Muscle of back (tissue), 13 donors: ENCODE measurements at places on chromosomes 5 and 9.

GRCh38 chr5:74433896-74434829 is 206.4 kb downstream of the ENC1 start:
- DNase-seq, result no peak

- no peak for DNase-seq
Observed at GRCh38 chr5:132365213-132365612, 4.3 kb upstream of the SLC22A5 start.

GRCh38 chr5:6806668-6807067 is 93.4 kb downstream of the TENT4A start:
- DNase-seq, result no peak

DNA sequence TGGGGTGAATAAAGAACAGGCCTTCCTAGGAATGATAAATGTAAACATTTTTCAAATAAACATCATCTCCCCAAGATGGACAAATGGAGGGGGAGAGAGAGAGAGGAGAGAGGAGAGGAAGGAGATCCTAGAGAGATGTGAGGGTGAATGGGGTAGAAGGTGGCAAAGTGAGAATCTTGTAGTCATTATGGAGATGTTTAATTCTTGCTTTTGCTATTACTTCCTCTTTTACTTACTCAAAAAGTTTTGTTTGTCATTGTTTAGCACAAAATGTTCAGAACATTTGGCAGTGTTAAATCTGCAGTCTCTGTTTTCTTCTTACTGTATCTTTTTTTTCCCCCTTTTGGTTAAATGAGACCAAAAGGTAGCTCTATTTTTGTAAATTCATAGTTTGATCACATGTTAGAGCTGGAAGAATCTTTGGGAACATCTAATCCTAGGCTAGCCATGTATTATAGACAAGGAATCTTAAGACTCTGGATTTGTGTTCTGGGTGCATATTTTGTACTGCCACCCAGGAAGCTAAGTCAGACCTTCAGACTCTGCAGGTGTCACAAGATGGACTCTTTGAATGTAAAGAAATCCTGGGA is 266.1 kb downstream of the NTRK2 start:
- DNase-seq, result no peak

DNA sequence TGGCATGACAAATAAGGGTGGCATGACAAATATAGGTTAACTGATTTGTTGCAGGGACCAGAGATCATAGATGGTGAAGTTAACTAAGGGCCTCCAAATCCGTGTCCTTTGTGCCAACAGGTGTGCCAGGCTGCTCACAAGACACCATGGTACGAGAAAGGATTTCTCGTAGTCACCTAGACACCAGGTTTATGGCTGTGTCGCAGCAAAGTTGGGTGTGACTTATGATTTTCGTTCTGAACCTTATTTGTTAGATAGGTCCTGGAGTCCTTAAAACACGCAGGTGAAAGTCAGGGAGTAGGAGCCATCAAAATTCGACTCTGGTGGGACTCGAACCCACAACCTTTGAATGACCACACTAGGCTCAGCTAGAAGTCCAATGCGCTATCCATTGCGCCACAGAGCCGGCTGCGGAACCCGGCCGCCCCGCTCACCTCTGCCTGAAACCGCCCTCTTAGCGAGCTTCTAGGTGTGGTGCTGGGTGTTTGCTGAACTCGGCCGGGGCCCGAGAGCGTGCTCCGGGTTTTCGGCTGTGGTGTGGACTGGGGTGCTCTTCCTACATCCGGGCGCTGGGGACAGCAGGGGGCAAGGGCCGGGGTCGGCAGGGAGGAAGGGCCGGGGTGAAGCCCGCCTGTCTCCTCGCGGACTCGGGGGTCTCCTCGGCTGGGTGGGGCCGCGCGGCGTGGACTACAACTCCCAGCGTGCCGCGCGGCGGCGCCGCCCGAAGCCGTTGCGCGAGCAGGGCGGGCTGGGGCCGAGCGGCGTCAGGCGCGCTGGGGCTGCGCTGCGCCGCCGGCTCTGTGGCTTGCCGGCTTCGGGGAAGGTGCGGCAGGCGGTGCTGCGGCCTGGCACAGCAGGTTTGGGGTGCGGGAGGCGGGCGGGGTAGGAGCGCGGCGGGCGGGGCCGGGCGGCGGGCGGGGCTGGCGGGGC is at the start of gene SLC27A4:
TSS of gene SLC27A4 (plus strand) at position 767 of the 930 bp plus-strand sequence. CDS start 2,606 bp downstream, outside the sequence.
- peak; percentile 80 for DNase-seq

- DNase-seq, result no peak
Observed at GRCh38 chr9:121299467-121300282, 31.7 kb downstream of the GSN start.

- no peak for DNase-seq
Observed at GRCh38 chr9:107603281-107603680, 113.7 kb upstream of the KLF4 start.

DNA sequence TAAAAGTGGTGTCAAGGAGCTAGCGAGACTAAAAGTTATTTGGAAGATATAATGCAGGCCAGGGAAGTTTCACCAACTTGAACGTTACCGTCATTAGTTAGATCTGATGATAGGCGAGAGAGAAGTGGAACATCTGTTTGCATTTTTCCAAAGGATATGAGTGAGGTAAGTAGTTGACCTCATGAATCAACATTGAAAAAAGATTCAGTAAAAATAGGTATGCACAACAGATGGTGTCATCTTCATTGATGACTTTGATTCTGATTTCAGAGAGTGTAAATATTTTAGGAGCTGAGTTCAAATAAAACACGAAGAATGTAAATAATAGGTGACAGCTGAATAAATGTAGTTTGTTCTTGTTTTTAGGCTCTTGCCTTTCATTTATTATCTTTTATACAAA is 998.9 kb upstream of the CDH6 start:
- no peak for DNase-seq

DNA sequence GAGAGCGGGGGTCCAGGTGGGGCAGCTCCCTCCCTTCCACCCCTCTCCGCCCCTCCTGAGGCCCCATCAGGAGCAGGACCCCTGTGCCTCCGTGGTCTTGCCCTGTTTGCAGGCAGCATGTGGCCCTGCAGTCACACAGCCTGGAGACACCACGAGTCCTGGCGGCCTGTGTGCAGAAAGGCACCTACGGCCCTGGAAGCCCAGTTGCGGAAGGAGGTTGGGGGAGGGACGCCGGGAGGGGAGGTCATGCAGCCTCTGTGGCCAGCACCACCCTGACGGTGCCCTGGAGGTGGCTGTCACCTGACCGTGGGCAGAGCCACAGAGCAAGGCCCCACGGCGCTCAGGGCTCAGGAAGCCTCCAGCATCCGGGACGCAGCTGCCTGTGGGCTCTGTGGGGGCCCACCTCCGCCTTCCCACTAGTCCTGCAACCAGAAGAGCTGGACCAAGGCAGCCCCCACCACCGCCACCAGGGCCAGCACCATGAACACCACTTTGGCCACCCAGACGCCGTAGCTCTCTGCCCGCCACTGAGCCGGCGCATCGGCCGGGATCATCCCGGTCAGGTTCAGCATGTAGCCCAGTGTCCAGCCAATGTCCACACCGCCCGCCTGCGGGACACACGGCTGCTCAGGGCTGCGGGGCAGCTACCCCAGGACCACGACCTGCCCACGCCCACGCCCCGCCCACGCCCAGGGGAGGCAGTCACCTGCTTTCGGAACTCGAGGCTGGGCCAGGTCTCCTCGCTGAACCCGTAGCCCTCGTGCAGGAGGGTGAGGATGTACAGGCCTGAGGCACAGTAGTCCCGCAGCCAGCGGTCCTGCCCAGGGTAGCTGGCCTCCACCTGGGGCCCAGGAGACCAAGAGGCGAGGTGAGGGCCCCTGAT is 6.4 kb downstream of the ENTPD8 start:
- DNase-seq, result no peak

DNA sequence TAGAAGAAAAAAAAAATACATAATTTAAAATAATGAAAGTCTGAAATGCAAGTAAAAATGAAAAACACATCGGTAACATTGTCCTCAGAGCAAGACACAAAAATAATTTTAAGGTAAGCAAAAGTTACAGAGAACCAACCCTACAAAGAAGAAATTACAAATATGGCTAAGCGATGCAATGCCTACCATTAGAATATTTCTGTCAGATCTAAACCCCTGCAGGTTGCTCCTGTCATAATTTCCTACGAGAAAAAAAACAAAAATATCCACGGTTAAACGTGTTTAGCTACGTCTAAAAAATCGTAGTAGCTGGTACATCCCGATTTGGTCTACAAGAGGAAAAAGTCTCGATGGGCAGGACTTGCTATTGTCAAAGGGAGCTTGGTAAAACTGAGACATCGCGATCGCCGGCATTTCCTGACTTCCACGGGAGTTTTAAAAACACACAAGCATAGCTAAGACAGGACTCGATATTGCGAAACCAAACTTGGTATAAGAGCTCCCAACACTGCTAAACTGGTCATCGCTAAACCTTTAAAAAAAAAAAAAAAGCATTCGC is 1.1 kb upstream of the ANXA2R start:
- DNase-seq, result no peak

DNA sequence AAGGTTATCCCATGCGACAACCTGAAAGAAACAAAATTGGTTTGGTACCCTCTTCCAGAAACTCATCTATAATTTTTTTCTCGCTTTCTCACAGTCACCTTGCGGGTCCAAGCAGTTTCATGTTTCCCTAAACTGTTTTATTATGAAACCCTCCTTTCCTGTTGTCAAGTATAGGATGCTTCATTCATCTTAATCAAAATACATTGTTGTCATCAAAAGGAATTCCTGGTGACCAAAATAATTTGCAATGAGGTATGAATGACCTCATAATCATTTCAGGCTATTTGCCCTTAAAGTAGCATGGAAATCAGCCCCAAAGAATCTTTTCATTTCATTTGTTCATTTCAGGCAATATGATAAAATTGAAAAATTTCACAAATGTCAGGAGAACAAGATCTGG is 503.0 kb downstream of the SPATA31D1 start:
- no peak for DNase-seq

DNA sequence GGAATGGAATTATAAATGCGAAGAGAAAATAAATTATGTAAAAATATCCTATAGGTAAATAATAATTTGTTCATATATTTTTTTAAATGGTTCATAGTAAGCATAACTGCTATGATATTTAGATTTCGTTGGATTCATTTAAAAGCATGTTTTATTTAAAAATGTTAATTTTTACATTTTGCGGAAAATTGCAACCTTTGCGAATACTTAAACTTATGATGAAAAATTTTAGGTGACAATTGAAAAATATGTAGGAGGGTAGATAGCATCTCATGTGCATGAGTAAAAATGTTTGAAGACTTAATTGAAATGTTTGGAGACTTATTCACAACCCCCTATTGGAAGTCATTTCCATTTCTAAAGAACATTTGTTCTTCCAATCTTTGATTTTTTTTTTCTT is 4.1 kb upstream of the FEM1C start:
- no peak for DNase-seq

- DNase-seq, result no peak
Observed at GRCh38 chr5:1885868-1886845, 3.4 kb upstream of the IRX4 start.

- DNase-seq, result peak; percentile 41
Observed at GRCh38 chr5:142803428-142804125, 33.4 kb downstream of the ARHGAP26 start.

GRCh38 chr5:73823508-73823925 is 197.5 kb downstream of the ARHGEF28 start:
- no peak for DNase-seq

GRCh38 chr5:158463188-158463587 is 604.2 kb upstream of the CLINT1 start:
- no peak for DNase-seq

GRCh38 chr5:79535477-79536192 is 21.7 kb upstream of the HOMER1 start:
- no peak for DNase-seq

DNA sequence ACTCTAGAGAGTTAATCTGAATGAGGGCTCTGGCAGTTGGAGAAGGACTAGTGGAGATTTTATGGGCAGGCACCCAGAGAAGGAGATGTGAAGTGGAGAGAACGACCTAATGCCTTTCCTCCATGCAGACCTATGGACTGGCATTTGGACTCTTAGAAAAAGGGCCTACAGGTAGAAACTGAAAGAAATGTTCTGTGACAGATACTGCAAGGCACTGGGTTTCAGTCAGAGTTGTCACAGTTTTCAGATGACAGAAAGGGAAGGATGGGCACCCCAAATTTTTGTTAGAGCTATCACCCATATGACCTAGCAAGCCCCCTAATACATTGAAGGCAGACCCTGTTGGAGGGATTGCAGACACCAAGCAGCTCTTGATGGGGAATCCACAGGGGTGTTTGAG is 406.8 kb downstream of the CCDC171 start:
- DNase-seq, result no peak

DNA sequence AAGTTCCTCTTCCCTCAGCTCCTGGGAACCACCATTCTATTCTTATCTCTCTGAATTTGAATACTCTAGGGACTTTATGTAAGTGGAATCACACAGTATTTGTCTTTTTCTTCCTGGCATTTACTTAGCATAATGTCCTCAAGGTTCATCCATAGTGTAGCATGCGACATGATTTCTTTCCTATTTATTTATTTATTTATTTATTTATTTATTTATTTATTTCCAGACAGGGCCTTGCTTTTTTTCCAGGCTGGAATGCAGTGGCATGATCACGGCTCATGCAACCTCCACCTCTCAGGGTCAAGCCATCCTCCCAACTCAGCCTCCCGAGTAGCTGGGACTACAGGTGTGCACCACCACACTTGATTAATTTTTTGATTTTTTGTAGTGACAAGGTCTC is 142.1 kb downstream of the GPBP1 start:
- DNase-seq, result no peak

DNA sequence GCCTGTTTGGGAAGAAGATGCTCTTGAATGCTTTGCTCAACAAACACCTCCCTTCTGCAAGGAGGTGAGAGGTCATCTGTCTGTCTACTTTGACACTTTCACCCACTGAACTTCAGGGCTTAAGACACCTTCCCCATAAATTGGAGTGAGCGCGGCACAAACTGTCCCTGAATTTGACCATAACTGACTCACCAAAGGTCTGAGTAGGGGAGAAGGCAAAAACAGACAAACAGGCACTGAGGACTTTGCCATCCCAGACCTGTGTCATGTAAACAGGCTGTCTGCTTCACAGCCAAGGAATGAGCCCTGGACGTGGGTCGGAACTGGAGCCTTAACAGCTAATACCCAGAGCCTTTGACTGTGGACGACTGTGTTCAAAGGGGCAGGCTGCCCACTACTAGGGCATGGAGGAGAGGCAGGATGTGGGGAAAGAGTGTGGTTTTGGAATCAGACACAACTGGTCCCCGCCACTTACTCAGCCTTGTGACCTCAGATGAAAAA is 320.9 kb upstream of the KLF4 start:
- DNase-seq, result no peak

- no peak for DNase-seq
Observed at GRCh38 chr5:121121786-121122185, 657.7 kb downstream of the PRR16 start.

DNA sequence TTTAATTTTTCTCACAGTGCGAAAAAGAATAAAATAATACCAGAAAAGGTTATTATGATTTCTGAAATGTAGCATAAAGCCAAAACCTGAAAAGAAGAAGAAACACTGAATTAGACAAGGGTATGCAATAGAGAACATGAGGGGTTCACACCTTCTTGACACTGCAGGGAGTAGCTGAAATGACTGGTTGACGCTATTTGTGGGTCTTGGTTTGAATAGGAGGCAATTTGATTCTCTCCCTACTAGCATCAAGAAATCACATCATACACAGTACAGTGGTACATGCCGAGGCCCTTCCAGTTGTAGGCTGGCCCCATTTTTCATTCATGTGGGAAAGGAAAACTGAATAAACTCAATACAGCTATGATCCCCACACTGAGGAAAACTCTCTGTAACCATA is 68.6 kb downstream of the NR3C1 start:
- no peak for DNase-seq
